NCI-H345 (cell line): ENCODE measurements at places on chromosomes 13 and 19.
A peak's percentile ranks its signal among the peaks of the same experiment; 100 is the strongest.

DNA sequence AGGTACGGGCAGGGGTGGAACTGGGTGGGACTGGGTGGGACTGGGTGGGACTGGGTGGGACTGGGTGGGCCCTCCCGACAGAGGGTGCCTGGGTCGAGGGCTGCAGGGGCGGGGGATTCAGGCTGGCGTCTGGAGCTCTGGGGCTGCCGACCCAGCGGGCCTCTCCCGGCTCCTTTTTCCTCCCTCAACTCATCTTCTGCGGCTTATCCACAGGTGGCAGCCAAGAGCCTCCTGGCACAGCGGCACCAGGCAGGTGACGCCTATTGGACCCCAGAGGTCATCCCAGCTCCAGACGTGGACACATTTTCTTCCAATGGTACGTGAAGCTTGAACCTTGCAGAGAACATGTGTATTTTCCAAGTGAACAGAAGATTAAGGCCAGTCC is 533 bp downstream of the ZNF544 start:
- no peak for DNase-seq

DNA sequence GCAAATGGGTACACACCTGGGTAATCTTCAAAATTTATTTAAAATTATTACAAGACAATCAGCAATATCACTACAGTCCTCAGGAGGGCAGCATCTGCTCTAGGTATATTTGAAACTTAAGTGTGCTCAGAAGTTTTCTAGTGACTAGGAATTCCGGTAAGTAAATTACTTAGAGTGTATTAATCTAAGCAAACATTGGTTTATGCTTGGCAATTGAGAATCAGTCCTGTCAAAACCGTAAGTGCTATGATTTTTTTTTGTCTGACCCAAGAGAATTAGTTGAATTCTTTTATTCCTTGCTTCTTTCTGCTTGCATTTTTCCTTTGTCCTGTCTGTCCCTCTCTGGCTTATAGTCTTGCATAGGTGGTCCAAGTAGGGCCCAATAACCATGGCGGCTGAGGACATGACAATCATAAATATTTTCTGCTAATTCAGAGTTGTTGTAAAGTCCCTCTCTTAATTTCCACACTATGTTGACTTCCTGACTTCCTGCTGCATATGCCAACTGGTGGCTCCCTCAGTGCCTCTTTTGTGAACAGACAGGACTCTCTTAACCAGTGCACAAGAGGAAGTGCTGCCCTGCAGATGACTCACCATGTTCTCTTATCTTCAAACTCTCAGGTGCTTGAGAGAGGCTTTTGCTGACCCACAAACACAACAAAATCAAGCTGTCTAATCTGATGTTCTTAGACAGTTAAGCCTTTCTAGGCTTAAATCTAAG is 82.2 kb downstream of the SLAIN1 start:
- DNase-seq, result peak; percentile 48

DNA sequence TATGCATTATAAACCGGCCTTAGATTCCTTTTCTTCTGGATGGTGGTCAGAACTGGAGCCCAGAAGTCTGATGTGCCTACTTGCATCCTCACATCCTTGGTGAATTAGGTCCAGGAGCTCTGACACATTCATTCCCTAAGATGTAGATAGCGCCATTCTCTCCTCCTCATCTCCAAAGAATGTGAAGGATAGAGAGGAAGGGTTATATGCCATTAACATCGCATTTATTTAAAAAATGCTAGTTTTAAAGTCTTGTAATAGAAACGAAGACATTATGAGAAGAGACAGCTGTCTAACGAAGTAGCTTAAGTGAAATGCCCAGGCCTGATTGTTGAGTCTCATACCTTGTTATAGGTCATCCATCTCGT is 9.7 kb downstream of the MBNL2 start:
- no peak for DNase-seq

GRCh38 chr13:51440381-51440780 is 12.5 kb downstream of the INTS6 start:
- no peak for DNase-seq

DNA sequence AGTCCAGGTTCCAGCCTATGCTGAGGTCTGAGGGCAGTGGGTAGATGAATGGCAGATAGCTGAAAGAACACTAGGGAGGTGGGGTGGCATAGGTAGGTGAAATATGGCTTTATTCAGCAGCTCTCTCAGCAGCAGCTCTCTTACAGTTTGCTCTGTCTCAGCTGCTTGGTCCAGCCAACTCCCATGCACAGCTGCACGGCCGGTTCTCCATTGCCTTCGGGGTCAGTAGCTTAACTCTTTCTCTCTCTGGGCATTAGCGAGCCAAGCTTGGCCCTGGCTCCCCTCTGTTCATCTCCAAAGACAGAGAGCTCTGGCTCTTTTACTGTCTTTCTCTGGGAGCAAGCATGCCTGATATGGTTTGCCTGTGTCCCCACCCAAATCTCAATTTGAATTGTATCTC is 151.9 kb downstream of the MYO16 start:
- DNase-seq, result no peak

DNA sequence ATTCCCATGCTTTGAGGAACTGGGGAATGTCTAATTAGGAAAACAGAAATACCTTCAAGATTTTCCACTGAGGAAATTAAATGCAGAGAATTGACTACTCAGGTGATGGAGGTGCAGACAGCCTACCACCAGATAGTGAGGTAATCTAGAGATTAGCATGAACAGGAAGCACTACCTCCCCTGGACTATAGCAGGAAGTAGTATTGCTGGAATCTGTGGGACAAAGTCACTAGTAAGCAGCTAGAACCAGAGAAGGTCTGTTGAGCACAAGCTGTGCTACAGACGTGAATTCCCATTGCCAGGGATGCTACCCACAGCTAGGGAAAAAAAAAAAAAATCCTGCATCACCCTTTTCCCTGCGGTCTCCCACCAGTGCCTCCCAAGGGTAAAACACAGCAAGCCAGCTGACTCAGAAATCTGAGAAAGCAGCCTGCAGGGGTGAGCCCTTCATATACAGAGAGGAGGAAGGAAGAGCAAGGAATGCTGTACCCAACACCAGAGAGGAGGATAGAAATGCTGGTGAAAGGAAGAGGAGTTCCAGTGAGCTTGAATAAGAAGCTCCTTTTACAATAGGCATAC is 10.2 kb downstream of the ENOX1 start:
- no peak for DNase-seq

DNA sequence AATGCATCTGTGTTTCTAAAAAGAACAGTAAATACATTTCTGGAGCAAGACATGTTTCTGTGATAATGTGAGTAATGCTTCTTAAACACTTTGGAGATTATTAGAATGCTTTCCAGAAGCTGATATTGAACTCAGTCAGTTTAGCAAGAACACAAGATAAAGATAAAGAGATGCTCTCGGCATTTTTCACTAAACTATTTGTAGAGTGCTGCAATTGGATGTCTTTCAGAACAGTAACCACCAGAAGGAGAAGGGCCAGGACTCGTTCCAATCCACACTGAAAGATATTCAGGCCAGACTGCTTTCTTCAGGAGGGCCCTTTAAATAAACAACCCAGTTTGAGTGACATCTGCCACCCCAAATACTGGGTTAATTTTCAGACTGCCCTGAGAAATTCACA is 456.0 kb downstream of the TBC1D4 start:
- DNase-seq, result no peak

DNA sequence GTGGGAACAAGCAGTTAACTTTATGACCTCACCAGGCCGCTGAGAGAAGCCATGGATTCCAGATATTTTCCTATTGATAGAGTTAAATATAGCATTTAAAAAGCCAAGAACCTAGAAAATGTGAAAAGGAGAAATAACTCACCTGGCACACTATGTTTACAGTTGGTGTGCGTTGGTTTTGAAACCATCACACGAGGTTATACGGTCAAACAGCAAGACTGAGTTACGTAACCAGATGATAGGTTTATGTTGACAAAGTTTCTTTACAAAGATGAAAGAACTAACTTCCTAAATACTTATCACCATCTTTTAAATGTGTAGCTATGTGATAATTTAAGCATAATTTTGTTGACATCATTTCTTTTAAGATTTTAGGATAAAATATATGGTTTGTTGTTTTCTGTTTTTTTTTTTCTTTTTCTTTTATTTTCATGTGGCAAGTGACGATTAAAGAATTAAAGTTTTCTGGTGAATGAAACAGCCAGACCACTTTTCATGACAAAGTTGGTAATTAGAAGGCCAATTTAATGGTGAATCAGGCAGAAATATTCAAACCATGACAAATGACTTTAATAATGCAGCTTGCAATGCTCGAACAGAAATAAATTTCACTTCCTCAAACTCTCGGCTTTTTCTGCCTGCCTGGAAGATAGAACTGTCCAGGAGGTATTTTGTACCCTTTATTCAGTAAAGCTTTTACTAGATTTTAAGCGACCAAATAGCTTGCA is 339.1 kb upstream of the OBI1 start:
- DNase-seq, result no peak

GRCh38 chr19:18419195-18419698 is at the start of gene SSBP4:
TSS of gene SSBP4 (plus strand) at chr19:18419398. CDS start at chr19:18419649, 251 bp downstream.
- DNase-seq, result peak; percentile 71

- DNase-seq, result peak; percentile 14
Measured at GRCh38 chr13:67803118-67803517, 573.0 kb upstream of the PCDH9 start.

DNA sequence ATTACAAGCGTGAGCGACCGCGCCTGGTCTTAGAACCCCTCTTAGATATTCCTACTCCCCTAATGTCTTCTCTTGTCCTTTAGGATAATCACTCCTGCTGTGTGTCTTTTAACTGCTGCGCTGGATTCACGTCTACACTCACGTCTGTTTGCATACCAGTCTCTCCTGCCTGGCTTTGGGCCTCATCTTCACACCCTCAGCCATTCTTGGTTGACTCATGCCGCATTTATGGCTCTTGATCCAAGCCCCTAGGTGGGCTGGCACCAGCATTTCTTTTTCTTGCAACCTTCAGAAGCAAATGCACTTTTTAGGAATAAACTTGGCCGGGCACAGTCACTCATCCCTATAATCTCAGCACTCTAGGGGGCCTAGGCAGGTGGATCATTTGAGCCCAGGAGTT is 22.7 kb downstream of the MYO9B start:
- no peak for DNase-seq

- DNase-seq, result no peak
Measured at GRCh38 chr19:6800991-6801484, 28.5 kb downstream of the VAV1 start.

DNA sequence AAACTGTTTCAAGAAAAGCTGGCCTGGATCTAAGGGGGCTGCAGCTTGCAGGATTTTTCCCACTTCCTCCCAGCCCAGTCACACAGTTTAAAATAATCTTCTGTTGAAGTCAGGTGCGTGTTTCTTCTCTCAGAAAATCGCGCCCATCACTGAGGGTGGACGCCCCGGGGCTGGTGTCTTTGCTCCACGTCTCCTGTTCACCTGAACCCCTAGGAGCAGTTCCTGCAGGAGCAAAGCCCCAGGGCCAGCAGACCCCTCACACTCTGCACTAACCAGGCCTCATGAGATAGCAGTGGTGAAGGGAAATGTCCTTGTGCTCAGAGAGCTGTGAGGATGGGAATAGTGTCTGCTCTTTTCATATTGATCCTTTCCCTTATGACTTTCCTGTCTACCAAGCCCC is 920 bp upstream of the SIGLEC7 start:
- DNase-seq, result no peak

GRCh38 chr19:57813919-57814504 is 701 bp downstream of the ZNF552 start:
- DNase-seq, result no peak

GRCh38 chr19:33667141-33667650 is 45.4 kb downstream of the CHST8 start:
- no peak for DNase-seq

GRCh38 chr13:38045278-38046048 is 175.9 kb upstream of the TRPC4 start:
- no peak for DNase-seq

DNA sequence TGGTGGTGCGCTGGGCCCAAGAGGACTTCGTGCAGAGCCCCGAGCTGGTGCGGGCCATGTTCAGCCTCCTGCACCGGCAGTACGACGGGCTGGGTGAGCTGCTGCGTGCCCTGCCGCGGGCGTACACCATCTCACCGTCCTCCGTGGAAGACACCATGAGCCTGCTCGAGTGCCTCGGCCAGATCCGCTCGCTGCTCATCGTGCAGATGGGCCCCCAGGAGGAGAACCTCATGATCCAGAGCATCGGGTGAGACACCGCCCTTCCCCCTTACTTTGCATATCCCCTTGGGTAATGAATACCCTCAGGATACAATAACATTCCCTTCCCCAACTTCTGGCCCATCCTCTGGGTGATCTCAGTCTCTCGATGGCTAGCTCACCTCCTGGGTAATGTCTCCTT is 60.9 kb downstream of the RYR1 start:
- no peak for DNase-seq

GRCh38 chr19:18423258-18424020 is 4.2 kb downstream of the SSBP4 start:
- no peak for DNase-seq

DNA sequence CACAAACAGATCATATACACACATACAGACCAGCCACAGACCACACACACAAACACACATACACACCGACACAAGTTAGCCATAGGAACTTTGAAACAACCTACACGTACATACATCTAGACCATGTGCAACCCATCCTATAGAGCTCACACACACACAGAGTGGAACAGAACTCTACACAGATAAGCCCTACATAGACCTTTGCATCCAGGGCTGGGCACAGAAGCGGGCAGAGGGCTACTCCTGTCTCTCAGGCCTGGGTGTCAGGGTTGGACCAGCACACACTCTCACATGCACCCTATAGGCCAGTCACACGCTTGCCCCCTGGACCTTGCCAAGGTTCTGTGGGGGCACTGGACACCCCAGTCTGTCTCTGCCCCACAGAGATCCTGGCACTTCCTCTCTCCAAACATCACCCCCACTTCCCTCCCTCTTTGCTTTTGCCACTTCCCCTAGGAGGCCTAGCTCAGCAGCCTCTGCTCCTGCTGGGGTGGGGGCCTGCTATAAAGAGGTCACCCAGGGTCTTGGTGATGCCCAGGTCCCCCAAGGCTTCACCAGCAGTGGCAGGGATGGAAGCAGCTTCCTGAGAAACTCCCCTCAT is 5.8 kb upstream of the JUNB start:
- no peak for DNase-seq

GRCh38 chr19:22422211-22422610 is at the start of gene ZNF98:
TSS of gene ZNF98 (minus strand) at chr19:22422346. CDS start at chr19:22422224, 122 bp downstream.
- no peak for DNase-seq

DNA sequence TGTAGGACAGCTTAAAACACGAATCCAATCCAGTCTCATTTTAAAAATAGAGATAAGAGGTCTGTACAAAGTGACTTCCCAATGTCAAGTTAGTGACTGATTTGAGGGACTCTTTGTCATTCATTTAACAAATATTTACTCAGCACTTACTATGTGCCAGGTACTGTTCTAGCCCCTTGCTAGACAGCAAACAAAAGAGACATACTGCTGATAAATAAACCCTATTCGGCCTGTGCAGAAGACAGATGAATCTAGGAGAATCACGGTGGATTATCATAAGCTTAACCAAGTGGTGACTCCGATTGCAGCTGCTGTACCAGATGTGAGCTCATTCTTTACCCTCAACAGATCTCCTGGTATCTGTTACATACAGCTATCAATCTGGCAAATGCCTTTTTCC is 6.4 kb upstream of the ELF1 start:
- DNase-seq, result peak; percentile 45

GRCh38 chr19:15529774-15530372 is 21.5 kb downstream of the CYP4F22 start:
- DNase-seq, result no peak
